Germinal center (tissue), 1 donor: ENCODE measurements at places on chromosomes 16 and 17.

DNA sequence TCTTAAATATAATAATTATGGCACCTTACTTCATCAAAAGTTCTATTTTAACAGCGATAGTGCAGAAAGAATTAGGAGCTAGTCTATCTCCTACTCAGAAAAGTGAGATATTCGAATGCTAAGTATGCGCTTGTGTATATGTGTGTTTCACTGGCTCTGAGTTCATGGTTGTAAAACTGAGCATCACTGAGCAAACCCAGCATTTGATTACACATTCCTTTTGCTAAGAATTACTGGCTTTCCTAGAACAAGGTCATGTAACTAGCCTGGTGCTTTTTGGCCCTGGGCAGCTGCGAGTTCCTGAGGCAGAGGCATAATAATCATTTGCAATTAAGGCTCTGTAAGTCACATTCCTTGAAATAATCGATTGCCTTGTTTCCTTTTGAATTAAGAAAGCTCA lies 157.2 kb downstream of the SNX29 start:
- DNase-seq = no peak

DNA sequence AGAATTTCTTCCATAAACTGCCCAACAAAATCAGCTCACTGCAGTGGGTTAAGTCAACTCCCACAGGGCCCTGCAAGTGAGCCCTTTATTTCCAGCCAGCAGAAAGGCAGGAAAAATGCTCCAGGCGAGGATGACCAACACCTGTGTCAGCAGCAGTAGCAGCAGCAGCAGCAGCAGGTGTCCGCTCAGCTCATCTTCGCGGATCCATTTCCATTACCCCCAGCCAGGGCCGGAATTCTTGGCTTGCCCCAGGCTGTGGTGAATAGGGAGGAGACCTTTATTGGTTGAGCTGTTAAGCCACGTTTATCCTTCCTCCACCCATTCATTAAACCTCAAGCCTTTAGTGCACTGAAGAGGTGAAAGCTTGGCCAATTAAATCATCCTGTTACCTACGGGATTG lies 46.2 kb downstream of the MARCHF10 start:
- DNase-seq = no peak

- no peak for DNase-seq
These were observed 34.5 kb downstream of the SIAH1 start for GRCh38 chr16:48350736-48351135.

GRCh38 chr17:67528751-67529436 lies 151.8 kb downstream of the PITPNC1 start:
- no peak for DNase-seq

DNA sequence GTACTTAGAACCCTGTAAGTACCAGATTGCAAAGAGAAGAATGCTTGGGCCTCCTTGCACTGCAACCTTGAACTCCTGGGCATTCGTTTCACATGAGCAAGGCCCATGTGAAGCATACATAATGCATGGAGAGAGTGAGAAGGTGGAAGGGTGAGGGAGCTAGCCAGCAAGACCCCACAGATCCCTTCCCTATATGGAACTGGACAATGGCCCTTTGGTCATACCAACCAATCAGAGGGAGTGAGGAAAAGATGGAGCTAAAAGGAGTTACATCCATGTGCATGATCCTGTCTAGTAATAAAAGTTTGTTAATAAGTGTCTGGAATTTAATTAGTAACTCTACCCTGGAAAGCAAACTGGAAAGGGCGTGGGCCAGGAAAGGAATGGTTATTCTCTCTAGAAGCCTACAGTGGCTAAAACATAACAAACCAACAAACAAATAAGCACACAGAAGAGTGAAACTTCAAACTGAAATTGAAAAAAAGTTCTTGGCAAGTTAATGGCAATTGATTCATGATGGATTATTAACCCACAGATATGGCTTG lies 29.6 kb downstream of the DNAH3 start:
- DNase-seq = no peak

- no peak for DNase-seq
These were observed 103.7 kb upstream of the ASIC2 start for GRCh38 chr17:33396818-33397217.

DNA sequence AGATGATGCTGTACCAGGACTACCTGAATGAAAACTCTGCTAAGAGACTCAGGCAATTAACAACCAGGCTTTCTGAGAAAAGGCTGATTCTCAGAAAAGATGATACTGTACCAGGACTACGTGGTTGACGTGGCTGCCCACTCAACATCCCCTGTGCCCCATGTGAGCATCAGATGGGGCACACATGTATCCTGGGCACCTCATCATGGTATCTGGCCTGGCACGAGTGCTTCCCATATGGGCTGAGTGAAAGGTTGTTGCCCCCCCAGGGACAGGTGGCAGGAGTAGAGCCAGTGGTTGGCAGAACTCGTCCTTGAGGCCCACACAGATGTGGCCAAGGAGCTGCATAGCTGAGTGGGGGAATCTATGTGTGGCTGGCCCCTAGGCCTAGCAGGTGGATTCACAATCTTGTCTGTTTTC lies 3.5 kb upstream of the CES4A start:
- no peak for DNase-seq

DNA sequence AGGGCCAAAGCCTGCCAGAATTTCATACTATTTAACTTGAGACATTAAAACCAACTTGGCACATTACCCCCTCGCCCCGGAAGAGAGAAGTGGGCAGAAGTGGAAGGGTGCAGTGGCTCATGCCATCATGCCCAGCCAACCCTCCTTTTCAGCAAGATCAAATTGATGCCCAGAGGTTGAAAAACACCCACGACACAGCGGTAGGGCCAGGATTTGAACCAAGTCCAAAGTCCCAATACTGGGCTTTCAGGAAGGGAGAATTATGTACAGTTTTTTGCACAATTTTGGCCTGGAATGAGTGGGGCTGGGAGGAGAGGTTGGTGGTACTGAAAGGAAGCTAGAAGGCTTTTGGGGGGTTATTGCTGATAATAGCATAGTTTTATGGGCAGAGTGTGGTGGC lies 11.0 kb downstream of the PDP2 start:
- DNase-seq = no peak

DNA sequence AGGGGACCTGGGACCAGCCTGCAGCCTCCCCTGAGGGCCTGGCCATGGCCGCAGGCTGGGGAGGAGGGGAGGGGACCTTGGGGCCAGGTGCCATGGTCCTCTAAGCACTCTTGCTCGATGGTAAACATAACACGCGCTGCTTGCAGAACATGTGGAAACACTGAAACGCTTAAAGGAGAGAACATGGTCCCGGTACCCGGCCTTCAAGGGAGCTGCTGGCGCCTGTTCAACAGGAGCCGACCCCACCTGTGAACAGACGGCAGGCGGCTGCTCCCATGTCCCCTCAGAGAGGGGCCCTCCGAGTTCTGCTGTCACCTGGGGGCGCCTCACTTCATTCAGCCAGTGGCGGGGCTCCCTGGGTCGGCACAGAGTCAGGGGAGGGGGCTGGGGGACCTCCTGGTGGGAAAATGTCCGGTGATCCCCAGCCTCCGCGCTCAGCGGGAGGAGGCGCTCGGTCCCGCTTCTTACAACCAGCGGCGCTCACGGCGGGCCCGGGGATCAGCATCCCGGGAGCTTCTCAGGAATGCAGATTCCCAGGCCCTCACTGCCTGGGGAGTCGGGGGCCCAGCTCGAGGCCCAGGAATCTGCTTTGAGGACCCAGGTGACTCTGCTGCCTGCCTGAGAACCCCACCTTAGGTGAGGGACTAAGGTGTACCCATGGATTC lies 854 bp upstream of the SSTR5 start:
- no peak for DNase-seq

DNA sequence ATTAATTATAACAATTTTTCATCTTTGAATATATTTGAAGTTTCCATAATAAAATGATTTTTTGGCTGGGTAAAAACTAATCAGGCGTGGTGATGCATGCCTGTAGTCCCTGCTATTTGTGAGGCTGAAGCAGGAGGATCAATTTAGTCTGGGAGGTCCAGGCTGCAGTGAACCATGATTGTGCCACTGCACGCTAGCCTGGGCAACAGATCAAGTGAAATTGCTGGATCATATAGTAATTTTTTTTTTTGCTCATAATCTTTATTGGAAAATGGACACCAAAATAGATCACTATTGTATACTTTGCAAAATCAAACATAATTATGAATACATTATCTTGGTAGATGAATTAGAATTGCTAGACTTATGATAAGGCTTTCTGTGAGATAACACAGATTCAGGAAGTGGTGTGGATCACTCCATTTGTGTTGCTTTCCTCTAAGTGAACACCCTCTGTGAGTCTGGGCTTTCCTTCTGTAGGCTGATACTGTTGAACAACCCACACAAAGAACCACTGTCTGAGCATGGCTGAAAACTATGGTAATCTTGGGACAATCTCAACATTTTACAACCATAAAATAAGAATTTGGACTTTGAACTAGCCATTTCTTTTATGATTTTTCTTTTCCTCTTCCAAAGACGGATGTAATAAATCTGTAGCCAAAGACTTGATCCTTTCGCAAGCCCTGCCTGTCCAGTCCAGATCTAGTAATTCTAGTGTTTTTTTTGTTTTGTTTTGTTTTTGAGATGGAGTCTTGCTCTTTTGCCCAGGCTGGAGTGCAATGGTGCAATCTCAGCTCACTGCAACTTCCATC lies 5.6 kb upstream of the ST3GAL2 start:
- DNase-seq = no peak

- DNase-seq = no peak
These were observed 26.7 kb downstream of the PCTP start for GRCh38 chr17:55777471-55777971.

DNA sequence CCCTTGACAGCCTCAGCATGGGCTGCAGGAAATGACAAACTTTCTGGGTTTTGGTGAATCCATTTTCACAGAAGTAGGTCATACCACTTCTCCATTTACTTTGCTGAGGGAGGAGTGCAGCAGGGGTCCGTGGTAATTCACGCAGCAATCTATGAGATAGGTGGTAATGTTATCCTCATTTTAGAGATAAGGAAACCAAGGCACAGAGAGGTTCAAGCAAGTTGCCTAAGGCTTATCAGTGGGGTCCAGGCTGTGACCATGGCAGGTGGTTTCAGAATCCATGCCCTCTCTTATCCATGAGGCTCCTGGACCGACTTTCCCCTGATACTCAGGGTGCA lies 12.6 kb downstream of the TBX4 start:
- DNase-seq = no peak

DNA sequence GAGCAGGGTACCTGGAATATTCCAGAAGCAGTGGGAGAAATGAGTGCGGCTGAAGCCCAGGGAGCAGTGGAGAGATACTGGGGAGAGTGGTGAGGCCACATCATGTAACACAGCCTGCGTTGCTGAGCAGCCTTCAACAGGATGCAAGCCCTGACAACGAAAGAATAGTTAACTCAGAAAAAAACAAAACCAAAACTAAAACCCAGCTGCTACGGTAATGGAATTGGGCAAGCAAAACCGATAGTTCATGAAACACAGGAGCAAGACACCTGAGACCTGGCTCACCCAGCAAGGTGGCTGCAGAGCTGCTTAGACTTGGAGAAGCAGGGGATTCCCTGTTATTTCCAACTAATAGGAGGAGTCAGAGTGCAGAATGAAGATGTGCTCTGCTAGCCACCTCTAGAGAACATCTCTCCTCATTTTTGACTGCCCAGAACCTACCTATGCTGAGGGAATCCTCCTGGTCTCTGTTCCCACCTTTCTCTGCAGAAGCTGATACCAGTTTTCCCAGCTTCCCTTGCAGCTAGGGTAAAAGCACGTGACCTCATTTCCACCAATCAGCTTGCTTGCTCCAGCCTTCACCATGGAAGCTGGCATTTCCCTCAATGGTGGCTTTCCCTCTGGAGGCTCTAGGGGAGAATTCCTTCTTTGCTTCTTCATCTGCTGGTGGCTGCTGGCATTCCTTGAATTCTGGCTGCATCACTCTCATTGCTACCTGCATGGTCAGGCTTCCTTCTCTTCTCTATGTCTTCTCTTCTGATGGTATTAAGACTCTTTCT lies 59.4 kb upstream of the XYLT1 start:
- DNase-seq = peak; percentile 14

- no peak for DNase-seq
These were observed 23.2 kb downstream of the ZNF213 start for GRCh38 chr16:3158026-3158509.

DNA sequence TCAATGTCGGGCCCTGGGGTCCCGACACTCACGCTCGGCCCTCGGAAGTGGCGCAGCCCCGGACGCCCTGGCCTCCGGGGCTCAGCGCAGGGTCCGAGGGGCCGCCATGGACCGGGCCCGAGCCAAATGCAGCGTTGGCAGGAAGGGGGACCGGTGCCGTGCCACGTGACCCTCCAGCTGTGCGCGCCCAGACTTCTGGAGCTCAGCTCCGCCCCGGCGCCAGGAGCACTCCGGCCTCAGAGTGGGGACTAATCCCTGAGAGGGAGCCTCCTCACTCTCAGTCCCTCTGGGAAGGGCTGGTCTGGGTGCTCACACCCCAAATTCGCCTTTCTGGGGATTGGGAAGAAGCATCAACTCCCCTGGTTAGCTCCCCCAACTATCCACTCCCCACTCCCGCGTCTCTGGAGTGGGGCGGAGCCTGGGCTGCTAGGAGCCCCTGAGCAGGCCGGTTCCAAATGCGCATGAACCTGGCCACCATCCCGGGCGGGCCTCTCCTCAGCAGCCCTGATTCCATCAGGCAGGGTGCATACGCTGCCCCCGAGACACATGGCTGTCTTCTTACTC lies at the start of gene B3GNT9:
Gene B3GNT9, minus strand, starts transcription at position 166 of the 564 bp plus-strand sequence. CDS start 513 bp downstream, outside the sequence.
- peak; percentile 57 for DNase-seq

- DNase-seq = no peak
These were observed 57.5 kb downstream of the BEAN1 start for GRCh38 chr16:66484453-66485213.
